ENCODE measurements at places on chromosomes 7 and 10. TPM values are rescaled to one million over a fixed set of nuclear protein-coding genes. Genes with fewer than 3 reads are reported as not detected.

The MACROH2A2 gene
- 10.0 TPM for total RNA-seq

- DNase-seq: no peak
These were observed 284.5 kb upstream of the SEMA3D start for GRCh38 chr7:85471307-85471706.

- DNase-seq: no peak
These were observed 46.0 kb downstream of the PRKAR2B start for GRCh38 chr7:107090457-107090856.

GRCh38 chr10:109899356-109900331 is 23.7 kb downstream of the XPNPEP1 start:
- peak; percentile 92 for DNase-seq

GRCh38 chr10:3893901-3894563 is 109.0 kb upstream of the KLF6 start:
- no peak for DNase-seq
